ENCODE measurements at places on chromosomes 6 and 20. TPM values are rescaled to one million over a fixed set of nuclear protein-coding genes. Genes with fewer than 3 reads are reported as not detected.

The ARHGAP40 gene
- total RNA-seq = not detected

The SIGLEC1 gene
- total RNA-seq = not detected

The GMPR gene
- total RNA-seq = 3.0 TPM

The MYBL2 gene
- total RNA-seq = 16.4 TPM

The DST gene
- total RNA-seq = 356 TPM

The BCL2L1 gene
- 139 TPM for total RNA-seq

The PNLDC1 gene
- not detected for total RNA-seq

The BFSP1 gene
- 3.5 TPM for total RNA-seq

The ZBTB12 gene
- total RNA-seq = 4.0 TPM

The GPR63 gene
- total RNA-seq = 0.42 TPM

DNA sequence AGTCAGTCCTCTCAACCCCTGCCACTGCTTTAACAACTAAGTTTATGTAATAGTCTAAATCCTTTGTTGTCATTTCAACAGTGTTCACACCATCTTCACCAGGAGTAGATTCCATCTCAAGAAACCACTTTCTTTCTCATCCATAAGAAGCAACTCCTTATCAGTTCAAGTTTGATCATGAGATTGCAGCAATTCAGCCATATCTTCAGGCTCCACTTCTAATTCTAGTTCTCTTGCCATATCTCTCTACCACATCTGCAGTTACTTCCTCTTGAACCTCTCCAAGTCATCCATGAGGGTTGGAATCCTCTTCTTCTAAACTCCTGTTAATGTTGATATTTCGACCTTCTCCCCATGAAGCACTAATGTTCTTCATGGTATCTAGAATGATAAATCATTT lies 57.9 kb upstream of the FOXO3 start:
- no peaks in the 10 kb centered on the region for H3K4me1 ChIP-seq
- H3K36me3 ChIP-seq = peaks cover 6% of the 10 kb centered on the region
- no peak overlapping the region for H3K27ac ChIP-seq
- H3K27me3 ChIP-seq = no peaks in the 10 kb centered on the region
- no peak for DNase-seq
- H3K4me3 ChIP-seq = no peak overlapping the region

GRCh38 chr6:159180001-159180400 lies 10.8 kb downstream of the FNDC1 start:
- H3K27ac ChIP-seq = no peak overlapping the region
- DNase-seq = no peak
- H3K4me1 ChIP-seq = no peaks in the 10 kb centered on the region
- H3K27me3 ChIP-seq = peaks cover 15% of the 10 kb centered on the region
- H3K36me3 ChIP-seq = no peaks in the 10 kb centered on the region
- no peak overlapping the region for H3K4me3 ChIP-seq

DNA sequence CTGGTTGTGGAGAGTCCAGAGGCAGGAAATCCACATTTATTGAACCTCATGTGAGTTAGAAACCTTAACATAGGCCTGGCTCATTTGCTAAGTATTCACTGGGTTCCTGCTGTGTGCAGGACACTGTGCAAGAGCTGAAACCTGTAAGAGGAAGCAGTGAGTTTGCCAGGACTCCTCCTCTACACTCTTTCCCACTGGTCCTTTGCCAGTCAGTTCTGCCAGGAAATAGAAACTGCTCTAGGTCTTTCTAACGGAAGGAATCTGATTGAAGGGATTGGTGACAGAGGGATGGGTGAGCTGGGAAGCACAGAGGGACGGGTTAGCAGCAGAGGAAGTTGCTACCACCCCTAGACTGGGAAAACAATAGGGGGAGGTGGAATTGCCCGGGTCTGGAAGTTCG lies 234.2 kb upstream of the ECI2 start:
- no peaks in the 10 kb centered on the region for H3K27me3 ChIP-seq
- peaks cover 15% of the 10 kb centered on the region for H3K4me1 ChIP-seq
- H3K36me3 ChIP-seq = no peaks in the 10 kb centered on the region

DNA sequence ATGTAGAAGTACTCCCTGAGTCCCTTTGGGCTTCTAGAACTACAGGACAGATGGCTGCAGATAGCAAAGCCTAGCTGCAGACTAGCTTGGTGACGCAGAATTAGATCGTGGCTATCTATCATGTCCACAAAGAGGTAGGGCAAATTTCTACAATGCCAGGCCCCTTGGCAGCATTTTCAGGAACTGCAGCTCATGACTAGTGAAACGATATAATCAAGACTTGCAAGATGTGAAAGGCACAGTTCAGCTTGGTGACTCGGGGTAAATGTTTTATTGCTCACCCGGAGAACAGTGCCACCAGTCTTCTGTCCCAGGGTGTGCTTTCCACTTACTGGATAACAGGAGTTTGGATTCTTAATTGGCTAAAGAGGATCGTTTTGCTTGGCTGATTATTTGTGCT lies 108.7 kb upstream of the LY86 start:
- no peaks in the 10 kb centered on the region for H3K27me3 ChIP-seq
- peaks cover 3% of the 10 kb centered on the region for H3K4me1 ChIP-seq
- no peak overlapping the region for H3K27ac ChIP-seq
- no peak for DNase-seq

DNA sequence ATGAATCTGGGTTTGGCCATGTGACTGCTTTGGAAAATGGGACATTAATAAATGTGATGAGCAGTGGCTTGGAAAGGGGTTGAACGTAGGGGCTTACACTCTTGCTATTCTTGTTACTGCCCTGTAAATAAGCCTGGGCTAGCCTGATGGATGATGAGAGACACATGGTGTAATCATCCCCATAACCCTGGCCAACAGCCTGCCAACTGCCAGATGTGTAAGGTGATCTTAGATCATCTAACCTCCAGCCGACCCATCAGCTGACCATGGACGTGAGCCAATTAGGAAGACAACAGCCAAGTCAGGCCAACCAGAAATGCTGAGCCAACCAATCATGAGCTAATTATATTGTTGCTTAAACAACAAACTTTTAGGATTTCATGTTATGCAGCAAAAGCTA lies 25.2 kb downstream of the FBXO30 start:
- H3K4me1 ChIP-seq = no peaks in the 10 kb centered on the region
- H3K27me3 ChIP-seq = no peaks in the 10 kb centered on the region
- H3K36me3 ChIP-seq = peaks cover 8% of the 10 kb centered on the region
- DNase-seq = no peak
- no peak overlapping the region for H3K27ac ChIP-seq

- H3K4me3 ChIP-seq = peak overlapping the region; percentile 47
- no peaks in the 10 kb centered on the region for H3K27me3 ChIP-seq
- peaks cover 11% of the 10 kb centered on the region for H3K36me3 ChIP-seq
- peak overlapping the region; percentile 83 for H3K27ac ChIP-seq
Observed at GRCh38 chr6:27608916-27609883, 136.3 kb upstream of the ZNF184 start.

DNA sequence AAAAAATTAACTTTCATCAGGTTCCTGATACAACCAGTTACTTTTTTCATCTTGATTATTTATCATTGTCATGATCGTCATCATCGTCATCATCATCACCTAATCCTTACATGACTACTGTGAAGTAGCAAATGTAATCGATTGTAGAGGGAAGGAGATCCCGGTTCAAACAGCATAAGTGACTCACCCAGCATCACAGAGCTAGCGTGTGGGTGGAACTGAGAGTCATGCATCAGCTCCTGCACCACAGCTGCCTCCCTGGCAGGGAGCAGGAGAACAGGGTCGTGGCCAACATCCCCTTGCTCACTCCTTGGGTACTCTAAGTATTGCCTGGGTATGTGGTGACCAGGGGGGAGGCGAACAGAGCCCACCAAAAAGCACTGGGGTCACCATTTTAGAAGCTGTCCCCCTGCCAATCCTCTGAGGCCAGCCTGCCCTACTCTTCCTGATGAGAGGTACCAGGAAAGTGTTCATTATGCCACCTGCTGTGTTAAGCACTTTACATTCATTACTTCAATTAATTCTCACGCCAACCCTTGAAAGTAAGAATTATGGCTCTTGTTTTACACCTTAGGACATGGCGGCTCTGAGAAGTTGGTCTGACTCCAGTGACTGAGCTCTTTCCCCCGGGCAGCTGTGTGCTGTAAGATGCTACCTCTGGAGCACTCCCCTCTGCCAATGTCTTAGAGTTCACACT lies 425.2 kb downstream of the CD83 start:
- peaks cover 13% of the 10 kb centered on the region for H3K4me1 ChIP-seq
- H3K36me3 ChIP-seq = peaks cover 4% of the 10 kb centered on the region
- no peaks in the 10 kb centered on the region for H3K27me3 ChIP-seq
- no peak overlapping the region for H3K4me3 ChIP-seq
- no peak overlapping the region for H3K27ac ChIP-seq

GRCh38 chr6:151381722-151382121 lies 9.6 kb downstream of the ZBTB2 start:
- H3K4me1 ChIP-seq = peaks cover 16% of the 10 kb centered on the region
- H3K27ac ChIP-seq = no peak overlapping the region
- no peak overlapping the region for H3K4me3 ChIP-seq
- DNase-seq = no peak

GRCh38 chr20:17895641-17896171 lies 72.9 kb downstream of the SNX5 start:
- no peaks in the 10 kb centered on the region for H3K27me3 ChIP-seq
- H3K4me1 ChIP-seq = peaks cover 15% of the 10 kb centered on the region
- H3K36me3 ChIP-seq = no peaks in the 10 kb centered on the region
- no peak overlapping the region for H3K27ac ChIP-seq

GRCh38 chr20:37976887-37977286 lies 56.4 kb downstream of the TTI1 start:
- no peak overlapping the region for H3K4me3 ChIP-seq
- no peak for DNase-seq
- H3K4me1 ChIP-seq = no peaks in the 10 kb centered on the region

DNA sequence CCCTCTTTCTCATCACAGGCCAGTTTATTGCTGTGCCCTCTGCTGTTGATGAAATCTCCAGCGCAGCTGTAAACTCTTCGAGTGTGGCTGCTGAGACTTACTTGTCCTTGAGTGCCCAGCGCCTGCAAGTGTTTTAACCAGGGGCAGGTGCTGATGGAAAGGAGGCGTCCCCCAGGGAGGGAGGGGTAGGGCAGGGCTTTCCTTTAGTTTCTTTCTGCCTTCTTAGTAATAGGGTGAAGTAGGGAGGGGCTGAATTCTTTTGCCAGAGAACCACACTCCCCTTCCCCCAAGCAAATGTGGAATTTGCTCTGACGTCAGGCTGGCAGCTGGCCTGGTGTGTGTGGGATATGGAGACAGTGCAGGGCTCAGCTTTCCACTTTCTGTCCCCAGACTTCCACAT lies 61.2 kb downstream of the IGF2R start:
- H3K27me3 ChIP-seq = no peaks in the 10 kb centered on the region
- peaks cover 38% of the 10 kb centered on the region for H3K4me1 ChIP-seq
- peak; percentile 92 for DNase-seq
- peak overlapping the region; percentile 63 for H3K4me3 ChIP-seq

- no peaks in the 10 kb centered on the region for H3K36me3 ChIP-seq
- no peak overlapping the region for H3K27ac ChIP-seq
- no peaks in the 10 kb centered on the region for H3K27me3 ChIP-seq
- no peak for DNase-seq
Observed at GRCh38 chr20:61719691-61720347, 345.9 kb downstream of the TAF4 start.

DNA sequence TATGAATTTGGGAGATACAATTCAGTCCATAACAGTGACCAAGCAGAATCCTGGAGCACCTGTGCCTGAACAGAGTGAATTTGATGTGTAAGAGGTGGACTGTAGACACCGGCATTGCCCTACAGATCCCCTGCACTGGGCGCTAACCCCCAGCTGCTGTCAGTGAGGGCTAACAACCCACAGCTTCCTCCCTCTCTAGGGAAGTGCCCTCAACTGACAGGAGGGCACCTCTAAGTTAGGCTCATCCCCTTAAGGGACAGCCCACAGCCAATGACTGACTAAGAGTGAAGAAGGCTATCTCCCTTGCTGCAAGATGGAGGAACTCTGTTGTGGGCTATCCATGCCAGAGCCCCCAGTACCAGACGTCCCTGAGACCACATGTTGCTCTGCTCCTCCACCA lies 15.3 kb upstream of the BPIFB1 start:
- no peaks in the 10 kb centered on the region for H3K36me3 ChIP-seq
- no peaks in the 10 kb centered on the region for H3K4me1 ChIP-seq
- no peak overlapping the region for H3K4me3 ChIP-seq
- DNase-seq = no peak
- H3K27ac ChIP-seq = no peak overlapping the region

DNA sequence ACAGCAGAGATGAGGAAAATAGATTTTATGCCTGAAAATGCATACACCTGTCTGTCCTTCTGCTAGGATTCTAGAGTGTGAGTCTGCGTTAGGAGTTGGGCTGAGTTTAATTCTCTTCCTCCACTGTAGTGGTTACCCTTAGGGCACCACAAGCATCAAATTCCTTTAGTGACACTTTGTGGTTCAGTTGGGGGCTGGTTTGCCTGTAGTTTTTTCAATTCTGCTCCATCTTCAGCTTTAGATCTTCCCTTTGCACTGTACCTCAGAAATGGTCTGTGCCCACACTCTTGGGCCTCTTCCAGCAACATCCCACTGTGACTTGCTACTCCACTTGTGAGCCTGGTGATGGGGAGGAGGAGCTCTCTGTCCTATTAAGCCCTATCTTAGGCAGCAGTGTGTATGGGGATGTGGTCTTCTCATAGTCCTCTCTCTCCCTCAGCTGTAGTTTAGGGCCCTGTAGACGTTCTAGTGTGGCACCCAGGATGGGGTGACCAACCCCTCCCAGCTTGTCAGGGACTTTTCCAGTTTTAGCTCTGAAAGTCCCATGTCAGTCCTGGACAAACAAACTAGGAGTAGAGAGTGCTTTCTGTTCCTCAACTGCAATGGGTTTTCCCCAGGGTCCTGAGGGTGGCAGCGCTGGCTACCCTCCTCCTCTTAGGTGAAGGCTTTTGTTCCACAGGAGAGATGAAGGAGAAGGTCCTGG lies 19.7 kb upstream of the OGFRL1 start:
- H3K4me3 ChIP-seq = no peak overlapping the region
- no peaks in the 10 kb centered on the region for H3K27me3 ChIP-seq
- no peak for DNase-seq
- H3K27ac ChIP-seq = no peak overlapping the region
- no peaks in the 10 kb centered on the region for H3K4me1 ChIP-seq

DNA sequence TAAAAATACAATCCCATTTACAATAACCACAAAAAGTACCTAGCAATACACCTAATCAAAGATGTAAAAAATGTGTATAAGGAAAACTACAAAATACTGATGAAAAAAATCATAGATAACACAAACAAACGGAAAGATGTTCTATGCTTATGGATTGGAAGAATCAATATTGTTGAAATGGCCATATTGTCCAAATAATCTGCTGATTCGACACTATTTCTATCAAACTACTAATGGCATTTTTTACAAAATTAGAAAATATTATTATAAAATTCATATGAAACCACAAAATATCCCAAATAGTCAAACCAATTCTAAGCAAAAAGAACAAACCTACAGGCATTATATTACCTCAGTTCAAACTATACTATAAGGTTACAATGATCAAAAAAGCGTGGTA lies 978.3 kb upstream of the MAP3K7 start:
- no peak for DNase-seq
- no peak overlapping the region for H3K4me3 ChIP-seq
- H3K36me3 ChIP-seq = no peaks in the 10 kb centered on the region
- no peak overlapping the region for H3K27ac ChIP-seq
- H3K27me3 ChIP-seq = no peaks in the 10 kb centered on the region
- H3K4me1 ChIP-seq = no peaks in the 10 kb centered on the region

- H3K4me3 ChIP-seq = no peak overlapping the region
- no peak overlapping the region for H3K27ac ChIP-seq
- peak; percentile 57 for DNase-seq
- peaks cover 4% of the 10 kb centered on the region for H3K36me3 ChIP-seq
- H3K4me1 ChIP-seq = no peaks in the 10 kb centered on the region
Observed at GRCh38 chr20:46040902-46041535, 12.0 kb downstream of the SLC12A5 start.

- H3K36me3 ChIP-seq = no peaks in the 10 kb centered on the region
- no peaks in the 10 kb centered on the region for H3K4me1 ChIP-seq
- no peaks in the 10 kb centered on the region for H3K27me3 ChIP-seq
- no peak overlapping the region for H3K27ac ChIP-seq
- no peak overlapping the region for H3K4me3 ChIP-seq
Observed at GRCh38 chr20:23774081-23774480, 23.3 kb upstream of the CST1 start.
